ENCODE measurements at places on chromosomes 1 and 21.
A peak's percentile ranks its signal among the peaks of the same experiment; 100 is the strongest.

GRCh38 chr1:170306948-170307347 is 161.2 kb downstream of the NTMT2 start:
- no peak for DNase-seq

- DNase-seq = peak; percentile 13
Observed at GRCh38 chr1:88175631-88176226, 508.3 kb upstream of the PKN2 start.

DNA sequence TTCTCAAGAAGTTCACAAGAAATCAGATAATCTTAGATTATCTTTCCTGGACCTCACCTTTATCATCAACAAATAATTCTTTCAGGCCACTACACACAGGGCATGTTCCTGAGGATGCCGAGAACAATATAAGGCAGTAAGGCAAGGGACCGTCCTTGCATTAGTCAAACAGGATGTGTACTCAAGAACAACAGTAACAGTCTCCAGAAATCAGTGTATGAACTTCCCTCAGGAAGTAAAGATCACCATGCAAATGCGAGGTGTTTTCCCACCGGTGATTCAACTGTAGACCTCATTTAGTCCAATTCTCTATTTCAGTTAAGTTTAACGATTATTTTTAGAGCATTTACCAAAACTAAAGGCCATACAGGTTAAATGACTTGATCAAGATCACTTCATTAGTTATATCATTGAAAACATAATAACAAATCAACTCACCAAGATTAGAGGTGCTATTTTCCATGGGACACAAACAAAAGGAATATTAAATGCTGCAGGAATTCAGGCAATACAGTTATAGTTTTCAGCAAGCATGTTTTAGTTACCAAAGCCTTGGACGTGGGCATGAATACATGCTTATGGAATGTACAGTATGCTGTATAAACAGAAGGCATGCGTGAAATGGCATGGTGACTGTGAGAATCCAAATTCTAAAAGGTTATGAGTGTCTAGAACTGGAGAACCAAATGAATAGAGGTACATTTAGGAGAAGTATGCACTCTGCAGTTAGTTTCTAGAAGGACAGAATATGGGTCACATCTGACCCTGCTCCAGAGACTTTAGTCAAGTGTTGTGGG is 145.2 kb downstream of the TNR start:
- DNase-seq = peak; percentile 6

GRCh38 chr21:14877581-14878228 is 187.1 kb downstream of the NRIP1 start:
- DNase-seq = peak; percentile 78

- peak; percentile 25 for DNase-seq
Observed at GRCh38 chr1:226967665-226968064, 27.6 kb downstream of the COQ8A start.

GRCh38 chr21:38958323-38958705 is 152.6 kb downstream of the ETS2 start:
- DNase-seq = no peak

DNA sequence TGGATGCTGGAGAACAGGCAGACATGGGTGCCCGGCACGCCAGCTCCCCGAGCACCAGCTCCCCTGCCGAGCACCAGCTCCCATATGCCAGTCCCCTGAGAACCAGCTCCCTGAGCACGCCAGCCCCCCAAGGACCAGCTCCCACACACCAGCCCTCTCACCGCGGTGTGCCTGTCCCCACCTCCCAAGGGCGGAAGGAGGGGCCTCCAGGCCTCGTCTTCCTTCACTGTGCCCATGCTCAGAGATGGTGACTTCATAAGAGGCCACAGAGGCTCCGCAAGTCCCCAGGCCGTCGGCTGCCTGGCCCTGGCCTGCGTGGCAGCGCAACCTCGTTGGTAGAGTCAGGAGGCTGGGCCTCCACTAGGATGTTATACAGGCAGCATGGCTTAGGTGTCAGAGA is 69.1 kb downstream of the AGPAT3 start:
- no peak for DNase-seq

DNA sequence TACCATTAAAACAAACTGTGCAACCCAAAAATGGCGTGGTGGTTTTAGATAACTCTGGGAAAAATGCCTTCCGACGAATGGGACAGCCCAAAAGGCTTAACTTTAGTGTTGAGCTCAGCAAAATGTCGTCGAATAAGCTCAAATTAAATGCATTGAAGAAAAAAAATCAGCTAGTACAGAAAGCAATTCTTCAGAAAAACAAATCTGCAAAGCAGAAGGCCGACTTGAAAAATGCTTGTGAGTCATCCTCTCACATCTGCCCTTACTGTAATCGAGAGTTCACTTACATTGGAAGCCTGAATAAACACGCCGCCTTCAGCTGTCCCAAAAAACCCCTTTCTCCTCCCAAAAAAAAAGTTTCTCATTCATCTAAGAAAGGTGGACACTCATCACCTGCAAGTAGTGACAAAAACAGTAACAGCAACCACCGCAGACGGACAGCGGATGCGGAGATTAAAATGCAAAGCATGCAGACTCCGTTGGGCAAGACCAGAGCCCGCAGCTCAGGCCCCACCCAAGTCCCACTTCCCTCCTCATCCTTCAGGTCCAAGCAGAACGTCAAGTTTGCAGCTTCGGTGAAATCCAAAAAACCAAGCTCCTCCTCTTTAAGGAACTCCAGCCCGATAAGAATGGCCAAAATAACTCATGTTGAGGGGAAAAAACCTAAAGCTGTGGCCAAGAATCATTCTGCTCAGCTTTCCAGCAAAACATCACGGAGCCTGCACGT is 82.1 kb downstream of the PRDM2 start:
- peak; percentile 61 for DNase-seq

- DNase-seq = no peak
Observed at GRCh38 chr1:74971982-74972381, 162.2 kb upstream of the LHX8 start.

- peak; percentile 69 for DNase-seq
Observed at GRCh38 chr1:93827633-93828366, 51.2 kb downstream of the DNTTIP2 start.

GRCh38 chr1:10508511-10508951 is 33.8 kb downstream of the PEX14 start:
- peak; percentile 63 for DNase-seq

DNA sequence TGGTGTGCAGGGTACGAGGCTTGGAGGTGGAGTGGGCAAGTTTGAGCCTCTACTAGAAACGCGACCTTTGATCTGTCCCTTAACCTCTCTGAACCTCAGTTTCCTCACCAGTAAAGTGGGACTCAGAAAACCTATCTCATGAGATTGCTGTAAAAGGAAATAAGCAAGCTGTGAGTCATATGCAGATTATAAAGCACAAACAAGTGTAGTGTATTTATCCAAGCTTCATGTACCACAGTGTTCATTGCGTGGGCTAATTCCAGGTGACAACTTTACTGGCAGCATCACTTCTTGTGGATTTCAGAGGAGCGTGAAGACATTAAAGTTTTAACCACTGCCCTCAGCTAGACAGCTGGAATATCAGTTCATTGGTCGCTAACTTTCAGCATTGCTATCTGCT is 44.4 kb downstream of the ZNF697 start:
- peak; percentile 21 for DNase-seq

DNA sequence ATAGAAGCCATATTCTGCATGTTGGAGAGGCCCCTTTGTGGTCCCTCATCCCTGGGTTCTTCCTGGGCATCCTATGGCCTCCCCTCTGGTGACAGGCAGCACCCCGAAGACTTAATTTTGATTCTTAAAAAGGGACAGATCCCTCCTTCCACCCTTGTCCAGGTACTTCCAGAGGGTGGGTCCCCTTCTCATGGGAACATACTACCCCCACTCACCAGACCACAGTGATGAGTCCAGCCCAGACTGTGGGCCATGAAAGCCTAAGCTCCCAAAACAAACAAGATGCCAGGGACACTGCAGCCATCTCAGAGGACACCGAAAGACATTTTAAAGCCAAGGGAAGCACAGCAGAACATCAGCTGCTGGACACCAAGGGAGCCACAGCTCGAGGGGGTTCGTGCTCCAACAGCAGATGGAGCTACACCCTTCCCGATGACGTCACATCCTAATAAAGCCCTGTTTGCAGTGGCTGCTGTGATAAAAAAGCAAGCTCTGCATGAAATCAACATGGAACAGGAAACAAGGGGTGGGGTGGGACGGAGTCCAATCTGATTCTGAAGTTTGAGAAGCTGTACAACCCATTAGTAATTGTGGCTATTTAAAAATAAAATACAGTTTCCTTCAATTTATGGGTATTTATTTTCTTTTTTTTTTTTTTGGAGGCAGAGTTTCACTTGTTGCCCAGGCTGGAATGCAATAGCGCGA is 32.4 kb downstream of the GNB1 start:
- peak; percentile 91 for DNase-seq

DNA sequence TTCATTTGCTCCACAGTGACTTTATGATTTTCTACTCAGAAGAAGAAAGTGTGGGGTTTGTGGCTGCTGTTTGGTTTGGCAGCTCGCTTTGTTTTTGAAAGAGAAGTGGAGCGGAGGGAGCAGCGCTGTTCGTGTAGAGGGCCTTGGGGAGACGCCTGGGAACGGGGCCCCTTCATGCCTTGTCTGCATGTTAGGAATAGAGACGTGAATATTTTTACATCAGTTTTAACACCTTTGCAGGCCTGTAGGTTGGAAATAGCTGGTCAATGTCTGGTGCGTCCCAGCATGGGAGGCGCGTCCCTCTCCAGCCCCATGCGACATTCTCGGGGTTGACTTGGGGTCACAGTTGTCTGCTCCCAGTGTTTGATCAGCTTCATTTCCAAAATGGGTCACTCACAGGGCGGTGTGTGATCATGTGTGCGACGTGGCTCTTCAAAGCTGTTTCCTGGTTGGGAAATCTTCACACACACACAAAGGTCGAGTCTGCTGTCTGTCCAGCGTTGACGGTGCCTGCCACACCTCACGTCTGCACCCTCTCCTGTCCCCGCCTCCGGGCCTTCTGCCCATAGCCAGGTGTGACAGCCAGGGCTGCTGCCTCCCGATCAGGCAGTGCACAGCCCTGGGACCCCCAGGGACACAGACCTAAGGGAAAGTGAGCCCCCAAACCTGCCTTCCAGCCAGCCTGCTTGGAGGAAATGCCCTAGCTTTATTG is 149.2 kb downstream of the PSMG1 start:
- DNase-seq = no peak

DNA sequence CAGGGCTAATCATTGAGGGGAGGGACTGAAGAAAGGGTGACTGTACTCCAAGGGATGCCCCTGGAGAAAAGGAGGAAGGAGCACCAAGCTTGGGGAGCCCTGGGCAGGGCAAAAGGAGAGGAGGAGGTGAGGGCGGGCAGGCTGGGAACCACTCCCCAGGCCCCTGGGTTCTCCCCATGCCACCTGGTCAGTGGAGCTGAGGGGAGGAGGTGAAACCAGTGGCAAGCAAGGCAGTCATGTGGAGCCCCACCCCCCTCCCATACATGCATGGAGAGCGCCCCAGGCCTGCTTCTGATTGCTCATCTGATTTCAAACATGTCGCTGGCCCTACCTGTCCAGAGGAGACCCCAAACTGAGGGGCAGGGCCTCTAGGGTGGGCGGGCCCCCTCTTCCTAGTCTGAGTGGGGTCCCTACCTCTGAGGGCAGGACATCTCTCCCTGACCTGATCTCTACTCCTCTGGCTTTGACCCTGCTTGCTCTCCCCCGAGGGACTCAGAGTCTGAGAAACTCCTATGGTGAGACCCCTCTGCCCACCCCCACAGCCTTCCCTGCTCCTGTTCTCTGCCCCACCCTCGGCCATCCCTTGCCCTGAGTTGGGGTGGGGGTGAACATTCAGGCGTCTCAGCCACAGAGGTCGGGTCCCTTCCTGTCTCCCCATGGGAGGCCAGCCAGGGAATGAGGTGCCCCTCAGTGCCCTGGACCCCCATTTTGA is 18.6 kb downstream of the INSRR start:
- no peak for DNase-seq

DNA sequence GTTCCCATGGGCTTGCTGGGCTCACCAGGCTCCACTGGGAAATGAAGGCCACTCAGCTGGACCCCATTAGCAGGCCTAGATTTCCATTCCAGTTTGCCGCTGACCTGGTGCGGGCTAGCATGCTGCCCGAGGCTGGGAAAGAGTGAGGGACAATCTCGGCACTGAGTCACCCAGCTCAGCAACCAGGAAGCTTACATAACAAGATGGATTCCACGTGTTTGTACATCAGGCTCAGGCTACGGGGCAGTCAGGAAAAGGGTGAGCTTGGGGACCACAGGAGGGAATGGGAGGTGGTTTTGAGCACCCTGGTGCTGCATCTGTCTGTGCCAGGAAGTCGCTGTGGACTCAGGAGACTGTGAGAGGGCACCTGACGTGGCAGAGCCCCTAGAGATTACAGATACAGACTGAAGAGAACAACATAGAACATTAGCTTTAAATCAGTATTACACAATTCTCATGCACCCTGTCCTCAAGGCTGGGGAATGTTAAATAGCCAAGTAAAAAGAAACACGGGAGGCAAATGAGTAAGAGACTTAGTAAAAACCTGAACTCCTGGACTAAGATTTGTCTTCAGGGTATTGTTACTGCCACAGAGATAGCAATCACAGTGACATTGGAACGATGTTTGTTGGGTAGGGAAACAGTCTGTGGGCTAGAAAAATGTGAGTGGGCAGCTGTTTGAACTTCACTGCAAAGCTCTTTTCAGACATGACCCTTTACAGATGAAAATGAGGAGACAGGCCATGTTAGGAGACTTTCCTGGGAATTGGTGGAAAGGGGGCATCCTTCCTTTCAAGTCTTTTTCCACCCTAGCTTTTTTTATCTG is 51.1 kb downstream of the GLUL start:
- peak; percentile 73 for DNase-seq

DNA sequence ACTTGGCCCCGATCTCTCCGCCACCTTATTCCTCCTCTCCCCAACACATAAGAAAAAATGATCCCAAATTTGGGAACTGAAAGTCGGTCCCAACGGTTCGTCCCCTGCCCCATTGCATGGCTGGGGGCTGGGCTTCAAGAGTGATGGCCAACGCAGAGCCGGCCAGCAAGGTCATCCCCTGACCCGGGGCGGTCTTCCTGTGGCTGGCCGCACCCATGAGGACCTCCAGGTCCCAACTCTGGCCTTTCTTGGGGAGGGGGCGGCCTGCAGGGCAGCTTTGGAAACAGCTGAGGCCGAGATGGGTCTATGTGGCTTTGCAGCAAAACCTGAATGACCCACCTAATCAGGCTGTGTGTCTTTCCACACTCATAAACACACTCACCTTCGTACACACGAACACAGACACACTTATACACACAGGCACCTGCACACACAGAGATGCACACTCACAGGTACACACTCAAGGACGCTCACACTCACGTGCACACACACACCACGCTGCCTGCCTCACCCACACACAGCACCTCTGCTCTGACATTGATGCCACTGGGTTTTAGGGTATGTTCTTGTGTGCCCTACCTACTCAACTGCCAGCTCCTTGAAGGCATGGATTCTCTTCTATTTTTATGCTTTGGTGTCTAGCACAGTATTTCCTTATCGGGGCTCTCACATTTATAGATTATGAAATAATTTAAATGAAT is 562 bp downstream of the DYNLT5 start:
- no peak for DNase-seq

DNA sequence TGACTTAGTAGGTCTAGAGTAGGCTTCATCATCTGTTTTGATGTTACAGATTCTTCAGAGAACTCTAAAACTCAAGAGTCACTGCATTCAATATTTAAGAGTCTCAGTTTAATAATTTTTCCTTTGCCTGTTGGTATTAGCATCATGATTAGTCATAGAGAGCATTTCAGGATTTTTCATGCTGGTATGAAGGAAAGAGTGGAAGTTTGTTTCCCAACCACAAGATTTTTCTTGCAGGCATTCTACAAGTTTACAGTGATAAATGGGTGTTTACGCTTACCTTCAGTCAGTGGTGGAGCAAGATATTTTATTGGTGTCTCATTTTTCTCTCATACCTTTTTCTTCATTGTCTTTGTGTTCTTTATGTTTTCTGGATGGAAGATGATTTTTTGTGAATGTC is 58.4 kb upstream of the MYOCOS start:
- DNase-seq = peak; percentile 40

Measured in EL (cell line).